ENCODE measurements at places on chromosomes 3 and 15.

DNA sequence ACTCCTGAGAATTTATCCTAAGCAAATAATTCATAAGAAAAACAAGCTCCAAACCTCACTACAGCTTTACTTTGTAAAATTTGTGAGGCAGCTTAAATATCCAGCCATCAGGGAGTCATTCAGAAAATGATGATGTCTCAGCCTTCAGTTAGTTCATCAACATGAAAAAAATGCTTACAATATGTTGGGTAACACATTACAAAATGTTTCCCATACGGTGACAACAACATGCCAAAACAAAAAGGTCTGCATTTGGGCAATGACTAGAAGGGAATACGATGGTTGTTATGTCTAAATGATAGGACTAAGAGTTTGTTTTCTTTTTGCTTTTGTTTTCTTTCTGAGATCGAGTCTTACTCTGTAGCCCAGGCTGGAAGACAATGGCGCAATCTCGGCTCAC lies 47.0 kb upstream of the CFAP161 start:
- peak; percentile 15 for DNase-seq

- peak; percentile 59 for DNase-seq
Measured at GRCh38 chr3:64345371-64345770, 120.1 kb upstream of the PRICKLE2 start.

DNA sequence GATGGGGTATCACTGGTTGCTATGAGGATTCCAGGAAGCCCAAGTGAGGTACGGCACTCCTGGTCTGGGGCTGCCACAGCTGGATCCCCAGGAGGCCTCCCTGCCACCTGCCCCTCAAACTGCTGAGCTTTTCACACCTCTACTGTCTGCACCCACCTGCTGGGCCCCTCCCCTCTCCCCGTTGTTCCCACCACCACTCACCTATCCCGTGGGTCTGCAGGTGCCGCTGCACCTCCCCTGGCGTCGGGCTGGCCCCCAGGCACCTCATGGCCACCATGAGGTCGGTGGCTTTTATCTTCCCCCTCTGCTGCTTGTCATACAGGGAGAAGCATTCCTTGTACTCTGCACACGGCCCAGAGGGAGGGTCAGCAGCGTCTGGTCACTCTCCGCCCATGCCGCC lies 5.8 kb downstream of the CALML4 start:
- DNase-seq: no peak

DNA sequence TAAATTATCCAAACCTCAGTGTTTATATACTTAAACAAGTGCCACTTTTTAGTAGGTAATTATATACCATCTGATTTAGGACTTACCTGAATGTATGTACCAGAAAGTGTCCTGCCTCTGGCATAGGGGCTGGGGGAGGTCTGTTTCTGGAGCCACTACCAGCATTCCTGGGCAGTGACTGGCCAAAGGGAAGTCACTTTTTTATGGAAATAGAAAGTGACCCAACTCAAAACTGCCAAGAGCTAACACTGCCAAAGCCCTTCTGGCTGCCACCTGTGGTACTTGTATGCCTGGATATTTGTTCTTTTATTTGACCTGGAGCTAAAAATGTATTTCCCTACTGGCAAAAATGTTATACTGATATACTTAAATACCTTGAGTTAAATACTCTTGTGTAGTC lies 42.7 kb downstream of the ESYT3 start:
- DNase-seq: no peak

- no peak for DNase-seq
Measured at GRCh38 chr15:51641490-51642130, 19.0 kb upstream of the DMXL2 start.

- peak; percentile 89 for DNase-seq
Measured at GRCh38 chr3:45948311-45948781, 5.1 kb downstream of the CXCR6 start.

DNA sequence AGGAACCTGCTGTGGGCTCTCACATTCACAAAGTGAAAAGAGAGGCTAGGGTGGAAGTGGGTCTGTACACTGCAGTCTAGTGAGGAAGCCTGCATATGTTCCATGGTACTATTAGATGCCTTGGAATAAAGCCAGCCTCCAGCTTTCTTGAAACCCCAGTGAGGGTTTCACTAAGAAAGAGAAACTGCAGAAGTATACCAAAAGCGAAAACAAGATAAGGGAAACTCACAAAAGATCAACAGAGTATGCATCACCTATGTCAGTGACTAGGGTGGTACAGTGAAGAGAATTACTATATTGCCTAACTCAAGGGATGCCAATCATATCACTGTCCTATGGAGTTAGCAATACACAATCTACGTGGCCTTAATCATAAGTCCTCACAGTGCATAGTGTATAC lies 212.5 kb upstream of the GADL1 start:
- no peak for DNase-seq
